DND-41 (cell line): ENCODE measurements at places on chromosomes 2 and 18.

DNA sequence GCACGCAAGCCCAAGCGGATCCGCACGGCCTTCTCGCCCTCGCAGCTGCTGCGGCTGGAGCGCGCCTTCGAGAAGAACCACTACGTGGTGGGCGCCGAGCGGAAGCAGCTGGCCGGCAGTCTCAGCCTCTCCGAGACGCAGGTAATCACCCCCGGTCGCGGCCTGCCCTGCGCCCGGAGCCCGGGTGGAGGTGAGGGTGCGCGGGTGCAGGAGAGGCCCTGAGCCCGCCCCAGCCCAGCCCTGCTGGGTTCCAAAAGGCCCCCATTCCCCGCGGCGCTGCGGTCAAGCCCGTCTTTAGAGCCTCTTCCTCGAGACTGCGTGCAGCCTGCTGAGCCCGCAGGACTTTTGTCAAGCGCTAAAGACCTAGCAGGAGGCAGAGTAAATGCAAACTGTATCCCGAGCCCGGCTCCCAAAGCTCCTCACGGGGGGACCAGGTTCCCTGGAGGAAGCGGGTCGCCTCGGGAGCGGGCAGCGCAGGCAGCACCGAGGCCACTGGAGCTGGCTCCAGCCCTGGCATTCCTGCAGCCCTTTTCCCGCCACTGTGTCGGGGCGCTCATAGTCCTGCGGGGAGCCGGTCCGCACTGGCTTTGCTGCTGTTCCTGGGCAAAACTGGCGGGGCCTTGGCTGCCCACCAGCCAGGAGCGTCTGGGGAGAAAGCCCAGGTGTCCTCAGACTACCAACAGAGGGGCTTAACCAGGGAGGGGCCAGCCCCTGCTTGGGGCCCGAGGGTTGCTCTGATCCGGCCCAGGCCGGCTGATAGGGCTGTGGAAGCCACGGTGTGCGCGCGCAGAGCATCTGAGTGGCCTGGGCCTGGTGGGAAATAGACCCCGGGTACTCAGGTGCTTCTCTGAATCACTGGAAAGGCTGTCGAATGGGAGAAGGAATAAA lies 7.3 kb downstream of the EMX1 start:
- H3K27me3 ChIP-seq: peaks cover 16% of the 10 kb centered on the region
- H3K4me1 ChIP-seq: no peaks in the 10 kb centered on the region
- no peak overlapping the region for H3K4me3 ChIP-seq
- no peak overlapping the region for H3K27ac ChIP-seq

GRCh38 chr18:9706081-9706935 lies 1.8 kb upstream of the RAB31 start:
- peaks cover 15% of the 10 kb centered on the region for H3K27me3 ChIP-seq
- no peaks in the 10 kb centered on the region for H3K4me1 ChIP-seq
- no peak overlapping the region for H3K4me3 ChIP-seq
- no peak for DNase-seq
- H3K36me3 ChIP-seq: no peaks in the 10 kb centered on the region

- no peak for DNase-seq
- no peaks in the 10 kb centered on the region for H3K4me1 ChIP-seq
- no peaks in the 10 kb centered on the region for H3K27me3 ChIP-seq
- no peak overlapping the region for H3K27ac ChIP-seq
- H3K4me3 ChIP-seq: no peak overlapping the region
- no peaks in the 10 kb centered on the region for H3K36me3 ChIP-seq
Measured at GRCh38 chr2:34241905-34242762, 643.0 kb upstream of the FAM98A start.

DNA sequence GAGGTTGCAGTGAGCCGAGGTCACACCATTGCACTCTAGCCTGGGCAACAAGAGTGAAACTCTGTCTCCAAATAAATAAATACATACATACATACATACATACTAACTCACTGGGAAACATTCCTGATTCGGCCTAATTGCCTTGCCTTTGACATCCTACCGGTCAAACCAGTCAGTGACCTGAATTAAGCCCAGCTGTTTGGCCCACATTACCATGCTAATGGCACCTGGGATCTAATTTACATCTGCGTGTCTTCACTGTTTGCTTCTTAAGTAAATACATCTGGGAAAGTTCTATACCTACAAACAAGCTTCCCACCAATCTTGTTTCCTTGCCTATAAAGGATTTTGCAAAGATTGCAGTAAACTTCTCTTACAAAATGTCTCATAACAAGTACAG lies 230.2 kb upstream of the ZC3H15 start:
- no peaks in the 10 kb centered on the region for H3K27me3 ChIP-seq
- DNase-seq: no peak
- H3K4me3 ChIP-seq: no peak overlapping the region
- H3K27ac ChIP-seq: no peak overlapping the region
- no peaks in the 10 kb centered on the region for H3K4me1 ChIP-seq

GRCh38 chr18:23662309-23663263 lies at the start of gene ANKRD29:
ANKRD29 (minus strand) TSS chr18:23662911; CDS start chr18:23662730, 181 bp downstream.
- H3K4me1 ChIP-seq: no peaks in the 10 kb centered on the region
- DNase-seq: peak; percentile 46
- H3K4me3 ChIP-seq: no peak within 1 kb of the TSS
- H3K27ac ChIP-seq: no peak within 1 kb of the TSS

GRCh38 chr2:6423157-6423556 lies 442.6 kb downstream of the CMPK2 start:
- H3K4me3 ChIP-seq: no peak overlapping the region
- H3K4me1 ChIP-seq: no peaks in the 10 kb centered on the region

DNA sequence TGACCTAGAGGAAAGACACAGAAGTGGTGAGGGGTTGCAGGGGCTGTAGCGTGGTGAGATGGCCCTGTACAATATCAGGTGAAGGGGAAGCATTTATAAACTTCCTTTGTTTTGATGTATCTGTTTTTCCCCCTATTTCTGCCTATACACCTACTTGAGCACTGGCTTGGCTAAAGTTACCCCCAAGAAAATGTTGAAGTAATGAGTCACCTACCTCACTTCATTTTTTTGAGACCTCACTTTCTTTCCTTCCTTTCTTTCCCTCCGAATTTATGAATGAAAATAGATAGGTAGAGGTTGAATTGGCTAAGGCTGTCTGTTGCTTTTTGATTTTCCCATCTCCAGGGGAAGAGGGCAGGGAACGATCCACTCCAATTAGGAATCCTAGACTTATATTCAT lies 231.1 kb upstream of the EPAS1 start:
- H3K27ac ChIP-seq: no peak overlapping the region
- 0 out of 2 replicates have a peak, but pooled peaks cover 5% of the 10 kb centered on the region for H3K4me1 ChIP-seq
- H3K27me3 ChIP-seq: no peaks in the 10 kb centered on the region

GRCh38 chr2:201255408-201256033 lies 4.8 kb upstream of the CASP8 start:
- H3K4me1 ChIP-seq: peaks cover 98% of the 10 kb centered on the region
- no peaks in the 10 kb centered on the region for H3K27me3 ChIP-seq
- peak overlapping the region; percentile 94 for H3K27ac ChIP-seq

DNA sequence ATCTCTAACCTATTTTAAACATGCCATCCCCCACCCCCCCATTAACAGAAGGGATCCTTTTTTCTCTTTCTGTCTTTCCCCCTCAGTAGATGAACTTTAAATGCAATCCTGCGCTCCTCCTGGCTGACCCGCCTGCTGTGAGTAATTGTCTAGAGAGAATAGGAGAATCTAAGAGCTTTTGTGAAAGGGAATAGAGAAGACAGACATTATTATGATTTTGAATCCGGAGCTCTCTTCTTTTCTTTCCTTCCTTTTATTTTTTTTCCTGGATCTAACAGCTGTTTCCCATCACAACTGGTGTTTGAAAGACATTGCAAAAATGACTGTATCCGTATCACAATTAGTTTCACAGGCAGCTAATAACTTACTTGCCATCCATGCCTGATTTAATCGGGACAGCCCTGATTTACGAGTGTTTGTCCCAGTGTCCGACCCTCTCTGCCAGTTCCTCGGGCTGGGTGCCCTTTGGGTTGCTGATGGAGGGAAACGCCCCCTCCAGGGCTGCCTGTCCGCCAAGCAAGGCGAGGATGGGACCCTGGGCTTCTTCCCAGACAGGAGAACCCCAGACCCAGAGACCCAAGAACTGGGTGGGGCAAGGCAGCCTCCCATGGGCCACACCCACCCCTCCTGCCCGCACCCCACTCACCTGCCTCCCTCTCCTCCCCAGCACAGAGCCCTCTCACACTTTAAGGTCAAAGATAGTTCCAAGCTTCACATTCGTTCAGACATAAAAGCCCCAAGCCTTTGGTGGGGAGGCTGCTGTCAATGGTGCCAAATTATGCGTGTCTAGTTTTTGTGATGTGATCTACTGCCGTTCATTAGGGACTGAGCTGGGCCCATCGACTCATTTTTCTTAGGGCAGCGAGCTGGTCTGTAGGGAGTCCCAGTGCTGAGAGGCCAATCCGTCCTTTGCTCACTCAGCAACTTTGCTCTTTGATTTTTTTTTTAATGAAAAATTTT lies 231.7 kb downstream of the ZNF516 start:
- H3K27me3 ChIP-seq: no peaks in the 10 kb centered on the region
- no peak overlapping the region for H3K27ac ChIP-seq
- no peak for DNase-seq
- H3K4me3 ChIP-seq: no peak overlapping the region
- H3K4me1 ChIP-seq: no peaks in the 10 kb centered on the region

GRCh38 chr2:216596980-216597509 lies 36.2 kb upstream of the IGFBP2 start:
- no peaks in the 10 kb centered on the region for H3K36me3 ChIP-seq
- no peak overlapping the region for H3K27ac ChIP-seq
- no peak overlapping the region for H3K4me3 ChIP-seq
- H3K27me3 ChIP-seq: no peaks in the 10 kb centered on the region
- peaks cover 1% of the 10 kb centered on the region for H3K4me1 ChIP-seq

- H3K4me1 ChIP-seq: no peaks in the 10 kb centered on the region
- peaks cover 2% of the 10 kb centered on the region; the same call in 1 of the 2 replicates for H3K36me3 ChIP-seq
- no peak for DNase-seq
- H3K27ac ChIP-seq: no peak overlapping the region
- no peak overlapping the region for H3K4me3 ChIP-seq
Measured at GRCh38 chr2:100935372-100935752, 66.7 kb upstream of the RPL31 start.

DNA sequence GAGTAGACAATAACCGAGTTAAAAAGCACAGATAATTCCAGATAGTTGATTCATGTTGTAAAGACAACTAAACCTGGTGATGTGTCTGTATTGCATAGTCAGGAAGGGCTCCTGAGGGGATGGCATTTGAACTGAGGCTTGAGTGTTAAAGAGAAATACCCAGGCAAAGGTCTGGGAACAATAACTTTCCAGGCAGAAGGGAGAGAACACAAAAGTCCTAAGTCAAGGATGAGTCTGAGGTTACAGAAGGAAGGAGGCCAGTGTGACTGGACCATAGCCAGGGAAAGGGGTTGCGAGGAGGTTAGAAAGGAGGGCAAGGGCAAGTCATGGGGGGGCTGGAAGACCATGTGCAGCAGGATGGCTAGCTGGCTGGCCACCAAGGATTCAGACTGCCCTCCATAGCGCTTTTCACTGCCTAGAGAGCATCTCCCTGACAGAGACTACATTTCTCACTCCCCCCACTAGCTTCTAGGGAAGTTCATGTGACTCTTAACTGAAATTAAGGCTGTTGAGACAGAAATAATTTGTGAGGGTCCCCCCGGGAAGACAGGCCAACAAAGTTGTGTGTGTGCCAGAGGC lies 135.5 kb upstream of the CREB1 start:
- no peaks in the 10 kb centered on the region for H3K36me3 ChIP-seq
- H3K27ac ChIP-seq: no peak overlapping the region
- no peaks in the 10 kb centered on the region for H3K27me3 ChIP-seq
- no peak overlapping the region for H3K4me3 ChIP-seq
- no peaks in the 10 kb centered on the region for H3K4me1 ChIP-seq

GRCh38 chr18:7382328-7383001 lies 151.6 kb downstream of the LRRC30 start:
- H3K36me3 ChIP-seq: no peaks in the 10 kb centered on the region
- no peak overlapping the region for H3K27ac ChIP-seq
- no peak overlapping the region for H3K4me3 ChIP-seq
- DNase-seq: no peak
- no peaks in the 10 kb centered on the region for H3K27me3 ChIP-seq
- H3K4me1 ChIP-seq: no peaks in the 10 kb centered on the region

GRCh38 chr2:99879481-99879880 lies 262.9 kb downstream of the AFF3 start:
- DNase-seq: no peak
- no peaks in the 10 kb centered on the region for H3K4me1 ChIP-seq
- H3K27ac ChIP-seq: no peak overlapping the region
- no peaks in the 10 kb centered on the region for H3K27me3 ChIP-seq

- H3K27me3 ChIP-seq: no peaks in the 10 kb centered on the region
- no peak for DNase-seq
- no peak overlapping the region for H3K4me3 ChIP-seq
- no peaks in the 10 kb centered on the region for H3K36me3 ChIP-seq
- H3K27ac ChIP-seq: no peak overlapping the region
- H3K4me1 ChIP-seq: peaks cover 17% of the 10 kb centered on the region
Measured at GRCh38 chr2:100818606-100819369, 1.2 kb upstream of the NPAS2 start.

GRCh38 chr2:206004004-206004693 lies 81.8 kb downstream of the INO80D start:
- no peak overlapping the region for H3K27ac ChIP-seq
- no peak for DNase-seq
- H3K27me3 ChIP-seq: no peaks in the 10 kb centered on the region
- H3K4me3 ChIP-seq: no peak overlapping the region
- H3K36me3 ChIP-seq: peaks cover 70% of the 10 kb centered on the region

- no peak overlapping the region for H3K27ac ChIP-seq
- no peak overlapping the region for H3K4me3 ChIP-seq
- DNase-seq: no peak
- no peaks in the 10 kb centered on the region for H3K27me3 ChIP-seq
- H3K36me3 ChIP-seq: peaks cover 75% of the 10 kb centered on the region
Measured at GRCh38 chr2:200877443-200877842, 11.4 kb downstream of the PPIL3 start.

DNA sequence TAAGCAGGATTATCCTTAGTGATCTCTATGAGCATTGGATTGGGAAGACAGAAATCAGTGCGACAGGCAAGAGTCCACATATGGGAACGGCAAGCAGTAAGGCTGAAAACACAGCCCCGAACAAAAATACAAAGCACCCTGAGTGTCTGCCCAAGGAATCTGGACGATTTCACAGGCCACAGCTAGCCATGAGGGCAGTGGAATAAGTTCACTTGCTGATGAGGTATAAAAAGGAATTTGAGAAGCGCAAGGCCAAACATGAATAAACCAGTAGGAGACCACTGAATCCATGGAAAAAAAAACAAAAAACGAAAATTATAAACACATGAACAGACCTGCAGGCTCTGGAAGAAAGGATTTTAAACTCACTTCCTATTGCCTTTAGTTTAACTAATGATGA lies 24.3 kb downstream of the WDSUB1 start:
- H3K36me3 ChIP-seq: peaks cover 42% of the 10 kb centered on the region
- H3K27me3 ChIP-seq: no peaks in the 10 kb centered on the region
- H3K4me1 ChIP-seq: no peaks in the 10 kb centered on the region
- H3K4me3 ChIP-seq: no peak overlapping the region
- 0 out of 2 replicates have a peak overlapping the region, but pooled peaks have one; percentile 39 for H3K27ac ChIP-seq

- H3K36me3 ChIP-seq: no peaks in the 10 kb centered on the region
- no peaks in the 10 kb centered on the region for H3K4me1 ChIP-seq
- no peak overlapping the region for H3K27ac ChIP-seq
Measured at GRCh38 chr2:109265369-109265768, 136.4 kb downstream of the SH3RF3 start.

GRCh38 chr2:223267160-223267951 lies 215.4 kb downstream of the KCNE4 start:
- DNase-seq: no peak
- no peak overlapping the region for H3K4me3 ChIP-seq

GRCh38 chr18:54254265-54254758 lies 15.0 kb upstream of the POLI start:
- no peaks in the 10 kb centered on the region for H3K27me3 ChIP-seq
- no peaks in the 10 kb centered on the region; the same call in 1 of the 2 replicates for H3K4me1 ChIP-seq
- no peak overlapping the region for H3K4me3 ChIP-seq
- H3K36me3 ChIP-seq: no peaks in the 10 kb centered on the region
- DNase-seq: no peak
